NCI-H146 (cell line): ENCODE measurements at places on chromosomes 16 and 17.

DNA sequence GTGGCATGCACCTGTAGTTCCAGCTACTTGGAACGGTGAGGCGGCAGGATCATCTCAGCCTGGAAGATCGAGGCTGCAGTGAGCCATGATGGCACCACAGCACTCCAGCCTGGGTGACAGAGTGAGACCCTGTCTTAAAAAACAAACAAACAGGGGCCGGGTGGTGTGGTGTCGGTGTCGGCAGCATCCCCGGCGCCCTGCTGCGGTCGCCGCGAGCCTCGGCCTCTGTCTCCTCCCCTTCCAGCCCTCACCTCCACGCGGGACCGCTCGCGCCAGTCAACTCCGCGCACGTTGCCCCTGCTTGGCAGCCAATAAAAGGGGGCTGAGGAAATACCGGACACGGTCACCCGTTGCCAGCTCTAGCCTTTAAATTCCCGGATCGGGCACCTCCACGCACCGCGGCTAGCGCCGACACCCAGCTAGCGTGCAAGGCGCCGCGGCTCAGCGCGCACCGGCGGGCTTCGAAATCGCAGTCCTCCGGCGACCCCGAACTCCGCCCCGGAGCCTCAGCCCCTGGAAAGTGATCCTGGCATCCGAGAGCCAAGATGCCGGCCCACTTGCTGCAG is 204.7 kb downstream of the CDRT15L2 start:
- DNase-seq: no peak

- DNase-seq: no peak
Observed at GRCh38 chr17:16068323-16068722, 68.7 kb downstream of the TTC19 start.

GRCh38 chr17:31296142-31296541 is 897 bp downstream of the OMG start:
- no peak for DNase-seq

DNA sequence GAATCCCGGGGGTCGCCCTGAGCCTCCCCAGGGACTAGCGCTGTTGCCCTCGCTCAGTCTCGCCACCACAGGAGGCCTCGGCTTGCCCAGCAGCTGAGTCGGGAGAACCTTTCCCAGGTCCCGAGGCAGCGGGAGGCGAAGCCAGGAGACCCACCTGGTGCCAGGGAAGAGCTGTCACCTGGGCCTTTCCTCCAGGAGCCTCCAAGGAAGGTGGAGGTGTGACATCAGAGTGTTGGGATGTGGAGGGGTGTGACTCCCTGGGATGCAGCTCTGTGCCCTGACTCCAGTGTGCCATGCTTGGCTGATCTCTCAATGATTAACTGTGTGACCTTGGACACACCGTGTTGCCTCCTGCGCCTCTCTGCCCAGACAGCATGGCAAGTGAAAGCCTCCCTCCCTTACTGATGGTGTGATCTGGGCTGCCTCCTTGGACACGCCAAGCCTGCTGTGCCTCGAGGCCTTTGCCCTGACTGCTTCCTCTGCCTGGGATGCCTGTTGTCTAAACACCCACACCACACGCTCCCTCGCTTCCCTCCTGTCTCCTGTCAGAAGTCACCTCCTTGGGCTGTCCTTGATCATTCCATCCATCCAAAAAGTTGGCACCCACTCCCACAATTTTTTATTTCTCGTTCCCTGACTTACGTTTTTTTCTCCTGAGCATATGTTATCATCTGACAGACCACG is 88.0 kb downstream of the CMIP start:
- DNase-seq: no peak

GRCh38 chr16:17773698-17774101 is 302.9 kb upstream of the XYLT1 start:
- no peak for DNase-seq

DNA sequence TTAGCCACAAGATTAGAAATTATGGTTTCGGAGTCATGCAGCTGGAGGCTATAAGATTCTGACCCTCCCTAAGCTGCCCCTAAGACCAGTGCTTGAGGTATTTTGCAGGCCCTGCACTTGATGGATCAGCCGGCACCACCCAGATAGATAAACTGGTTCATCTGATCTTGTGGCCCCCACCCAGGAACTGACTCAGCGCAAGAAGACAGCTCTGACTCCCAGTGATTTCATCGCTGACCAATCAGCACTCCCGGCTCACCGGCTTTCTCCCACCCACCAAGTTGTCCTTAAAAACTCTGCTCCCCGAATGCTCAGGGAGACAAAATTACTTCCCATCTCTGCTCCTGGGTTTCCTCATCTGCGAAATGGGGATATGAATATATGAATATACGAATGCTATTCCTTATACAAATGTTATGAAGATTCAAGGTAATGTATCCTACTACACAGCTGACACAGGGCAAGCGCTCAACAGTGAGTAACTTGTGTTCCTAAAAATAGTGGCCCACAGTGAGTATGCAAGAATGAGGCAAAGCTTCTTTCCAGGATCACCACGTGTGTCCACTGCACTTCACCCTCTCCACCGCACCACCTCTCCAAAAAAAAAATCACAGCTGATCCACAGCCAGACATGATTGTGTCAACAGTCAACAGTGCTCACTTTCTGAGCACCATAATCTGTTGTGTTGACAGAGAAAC is 33.3 kb upstream of the C16orf82 start:
- no peak for DNase-seq

DNA sequence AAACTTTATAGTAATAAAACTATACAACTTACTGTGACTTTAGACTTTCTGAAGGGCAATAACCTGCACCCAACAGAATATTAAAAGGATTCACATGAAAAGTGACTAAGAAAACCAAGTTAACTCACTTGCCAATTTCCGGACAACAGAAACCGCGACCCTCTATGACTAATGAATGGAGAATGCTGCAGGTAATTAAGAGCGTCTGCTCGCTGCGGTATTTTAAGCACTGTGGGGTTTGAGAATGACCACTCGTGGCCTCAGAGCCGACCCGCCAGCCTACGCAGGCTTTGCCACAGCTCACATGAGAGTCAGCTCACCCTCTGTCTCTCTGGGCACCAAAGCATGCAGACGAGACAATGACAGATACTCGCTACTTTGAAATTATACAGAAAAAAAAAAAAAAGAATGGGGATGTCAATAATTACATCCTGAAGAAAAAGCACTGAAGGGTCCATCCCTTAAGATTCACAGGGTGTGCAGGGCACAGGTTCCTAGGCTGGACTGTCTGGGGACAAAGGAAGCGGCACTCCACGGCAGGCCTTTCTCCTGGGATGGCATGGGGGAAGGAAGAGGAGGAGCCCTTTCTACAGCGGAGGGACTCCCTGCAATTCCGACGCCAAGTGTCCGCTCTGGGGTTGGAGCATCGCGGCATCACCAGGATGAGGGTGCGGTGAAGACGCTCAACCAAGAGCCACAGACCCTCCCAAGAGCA is 35.0 kb downstream of the ZCCHC14 start:
- DNase-seq: no peak

- DNase-seq: no peak
Observed at GRCh38 chr17:65022751-65023700, 33.5 kb downstream of the GNA13 start.

- no peak for DNase-seq
Observed at GRCh38 chr16:12286964-12287363, 310.4 kb downstream of the SNX29 start.

DNA sequence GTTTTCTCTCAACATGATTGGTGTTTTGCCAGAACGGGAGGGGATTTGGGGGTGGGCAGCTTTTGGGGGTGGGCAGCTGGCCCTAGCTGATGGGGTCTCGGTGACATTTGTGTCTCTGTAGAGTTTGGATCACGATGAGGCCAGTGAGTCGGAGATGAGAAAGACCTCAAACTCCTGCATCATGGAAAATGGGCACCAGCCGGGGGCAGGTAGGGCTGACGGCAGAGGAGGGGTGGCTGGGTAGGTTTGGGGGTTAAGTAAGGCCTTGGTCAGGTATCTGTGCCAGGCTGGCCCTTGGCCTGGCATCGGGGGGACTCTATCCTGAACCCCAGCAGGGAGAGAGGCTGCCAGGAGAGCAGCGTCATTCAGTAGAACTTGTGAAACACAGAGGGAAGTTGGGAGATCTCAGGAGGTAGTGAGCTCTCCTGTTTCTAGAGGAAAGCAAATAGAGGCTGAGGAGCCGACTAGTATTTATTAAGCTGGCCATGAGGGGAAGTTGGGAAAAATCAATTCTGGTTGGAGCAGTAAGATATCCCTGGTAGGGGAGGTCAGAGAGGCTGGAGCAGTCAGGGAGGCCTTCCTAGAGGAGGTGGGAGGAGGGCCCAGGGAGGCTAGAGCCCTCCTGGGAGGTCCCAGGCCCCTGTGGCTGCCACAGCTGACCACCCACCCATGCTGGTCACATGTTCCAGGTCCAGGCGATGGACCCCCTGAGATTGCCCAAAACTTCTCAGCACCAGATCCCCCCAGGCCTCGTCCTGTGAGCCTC is 8.1 kb downstream of the SMTNL2 start:
- no peak for DNase-seq
